Left hindlimb (tissue), 1 donor: ENCODE measurements at places on chromosomes 6 and 20.

GRCh38 chr6:47655719-47656595 is 42.4 kb upstream of the ADGRF4 start:
- no peak for DNase-seq

DNA sequence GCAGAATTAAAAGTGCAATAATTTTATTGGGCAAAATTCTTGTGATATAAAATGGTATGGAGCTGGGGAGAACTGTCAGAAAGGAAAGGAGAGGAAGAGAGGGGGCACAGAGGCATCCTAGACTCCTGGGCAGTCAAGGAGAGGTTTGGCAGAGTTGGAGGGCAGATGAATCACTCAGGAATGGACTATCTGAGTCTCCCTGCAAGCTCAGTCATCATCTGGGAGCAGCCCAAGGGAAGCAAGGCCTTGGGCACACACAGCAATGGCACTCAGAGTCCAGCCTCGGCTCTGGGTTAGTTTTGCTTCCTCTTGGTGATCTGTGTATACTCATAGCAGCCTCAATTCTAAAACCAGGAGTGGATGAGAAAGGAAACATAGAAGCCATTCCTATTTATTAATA is 67.2 kb downstream of the SLC22A1 start:
- no peak for DNase-seq

DNA sequence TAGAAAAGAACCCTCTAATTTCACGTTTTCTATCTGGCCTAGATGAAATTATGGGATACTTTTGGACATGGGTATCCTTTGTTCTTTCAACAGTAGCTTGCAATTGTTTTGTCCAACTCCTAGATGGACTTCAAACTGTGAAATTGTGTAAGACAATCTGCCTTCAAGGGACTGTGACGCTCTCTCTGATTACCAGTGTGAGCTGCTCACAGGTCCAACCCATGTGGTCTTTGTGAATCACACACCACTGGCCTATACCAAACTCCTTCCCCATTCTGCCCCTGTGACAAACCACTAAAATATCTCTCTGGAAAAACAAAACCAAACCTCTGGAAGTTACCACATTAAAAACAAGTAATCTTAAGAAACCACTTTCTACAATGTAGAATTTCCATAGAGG is 59.5 kb downstream of the NINL start:
- no peak for DNase-seq

DNA sequence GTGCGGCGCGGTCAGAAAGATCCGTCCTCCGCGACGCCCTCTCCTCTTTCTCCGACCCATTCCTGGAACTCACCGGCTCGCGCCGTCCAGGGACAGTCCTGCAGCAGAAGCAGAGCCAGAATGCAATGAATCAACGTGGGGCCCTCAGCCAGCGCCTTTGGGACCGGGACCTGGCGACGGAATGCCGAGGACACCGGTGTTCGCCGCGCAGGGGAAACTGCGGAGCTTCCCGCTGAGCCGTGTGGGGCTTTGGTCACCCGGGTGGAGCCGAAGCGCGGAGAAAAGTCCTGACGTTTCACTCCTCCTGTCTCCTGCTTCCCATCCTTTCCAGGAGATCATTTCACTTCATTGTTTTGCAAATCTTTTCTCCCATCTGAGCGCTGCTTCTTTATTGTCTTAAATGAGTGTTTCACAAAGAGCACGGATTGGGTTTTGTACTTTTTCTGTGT is 26.5 kb downstream of the ULBP1 start:
- DNase-seq, result no peak

- DNase-seq, result no peak
Observed at GRCh38 chr20:8621001-8621400, 447.9 kb upstream of the PLCB4 start.

- DNase-seq, result peak; percentile 78
Observed at GRCh38 chr20:60011512-60012507, 53.6 kb downstream of the CDH26 start.

DNA sequence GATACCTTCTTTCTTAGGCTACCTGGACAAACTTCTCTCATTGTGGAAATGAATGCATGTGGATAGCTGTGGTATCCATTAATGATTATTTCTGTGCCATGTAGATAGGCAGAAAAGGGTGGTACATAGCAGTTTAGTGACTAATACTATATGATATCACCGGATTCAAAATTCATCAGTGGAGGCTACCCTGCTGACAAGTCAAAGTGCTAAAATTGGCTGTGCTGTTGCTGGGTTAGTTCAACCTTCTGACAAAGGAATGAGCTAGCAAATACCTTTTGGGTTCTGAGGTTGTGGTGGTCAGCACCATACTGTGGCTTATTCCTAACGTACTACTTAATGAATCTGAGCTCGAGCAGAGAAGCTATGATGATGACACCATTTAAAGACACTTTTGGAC is 109.1 kb downstream of the TFAP2B start:
- no peak for DNase-seq
